Kidney capillary endothelial cell (primary cell): ENCODE measurements at places on chromosomes 4 and X.

- DNase-seq, result no peak
Measured at GRCh38 chrX:122188751-122189150, 995.3 kb upstream of the GRIA3 start.

- peak; percentile 51 for DNase-seq
Measured at GRCh38 chr4:141348125-141348524, 127.4 kb downstream of the ZNF330 start.

GRCh38 chr4:48180234-48180633 lies 46.2 kb upstream of the TXK start:
- no peak for DNase-seq

DNA sequence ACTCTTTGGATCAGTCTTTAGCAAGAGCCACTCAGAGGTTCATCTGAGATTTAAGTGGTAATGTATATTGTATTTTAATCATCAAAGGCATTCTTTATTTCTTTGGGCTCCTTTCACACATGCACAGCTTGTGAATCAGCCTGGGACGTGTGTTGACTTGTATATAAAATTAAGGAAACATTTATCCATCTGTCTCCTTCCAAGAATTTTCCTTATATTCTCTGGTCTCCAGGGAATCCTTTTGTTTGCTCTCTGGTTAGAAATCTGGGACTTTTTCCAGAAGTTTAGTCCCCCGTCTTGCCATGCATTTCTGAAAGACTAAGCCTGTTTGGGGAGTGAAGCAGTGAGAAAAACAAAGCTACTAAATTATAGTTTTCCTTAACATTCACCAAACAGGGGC lies 212.3 kb downstream of the DCAF12L2 start:
- DNase-seq, result no peak

- DNase-seq, result no peak
Measured at GRCh38 chrX:39331082-39331704, 529.9 kb downstream of the MID1IP1 start.

- DNase-seq, result no peak
Measured at GRCh38 chr4:96429657-96430056, 589.8 kb downstream of the PDHA2 start.

- no peak for DNase-seq
Measured at GRCh38 chr4:17630228-17630627, 15.8 kb downstream of the MED28 start.
